ENCODE measurements at places on chromosomes 16 and 17.
A peak's percentile ranks its signal among the peaks of the same experiment; 100 is the strongest.

DNA sequence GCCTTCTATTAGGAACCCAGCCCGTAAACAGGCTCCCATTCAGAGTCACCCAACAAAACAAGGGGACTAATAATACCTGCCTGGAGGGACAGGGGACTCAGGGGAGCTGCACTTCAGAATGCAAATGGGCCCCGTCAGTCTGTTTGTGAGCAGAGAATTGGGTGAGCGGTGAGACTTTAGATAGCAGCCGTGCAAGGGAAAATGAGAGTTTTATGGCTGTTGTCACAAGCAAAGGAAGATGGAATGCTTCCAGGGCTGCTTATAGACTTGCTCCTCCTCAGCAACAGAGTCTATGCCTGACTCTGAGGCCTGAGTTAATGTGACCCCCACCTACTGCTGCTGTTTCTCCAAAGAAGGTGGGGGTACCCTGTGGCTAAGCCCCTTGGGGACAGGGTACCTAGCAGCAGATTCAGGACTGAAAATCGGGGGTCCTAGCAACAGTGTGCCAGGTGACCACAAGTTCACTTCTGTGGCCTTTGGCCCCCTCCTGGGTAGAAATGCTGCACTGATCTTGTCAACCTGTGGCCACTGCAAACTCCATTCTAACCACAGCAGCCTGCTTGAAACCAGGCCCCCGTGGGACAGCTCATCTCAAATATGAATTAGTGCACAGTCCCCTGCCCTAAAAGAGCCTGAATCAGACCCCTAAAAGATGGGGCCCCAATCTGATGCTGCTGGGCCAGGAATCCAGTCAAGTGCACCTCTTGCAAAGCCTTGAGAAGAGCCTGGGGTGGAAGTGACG is 126.4 kb downstream of the C16orf78 start:
- DNase-seq, result no peak

GRCh38 chr17:35764123-35764991 is 3.7 kb downstream of the C17orf50 start:
- DNase-seq, result peak; percentile 87

GRCh38 chr17:19248151-19248927 is 11.2 kb downstream of the EPN2 start:
- no peak for DNase-seq

- no peak for DNase-seq
Observed at GRCh38 chr17:20120836-20121235, 111.7 kb downstream of the SPECC1 start.

DNA sequence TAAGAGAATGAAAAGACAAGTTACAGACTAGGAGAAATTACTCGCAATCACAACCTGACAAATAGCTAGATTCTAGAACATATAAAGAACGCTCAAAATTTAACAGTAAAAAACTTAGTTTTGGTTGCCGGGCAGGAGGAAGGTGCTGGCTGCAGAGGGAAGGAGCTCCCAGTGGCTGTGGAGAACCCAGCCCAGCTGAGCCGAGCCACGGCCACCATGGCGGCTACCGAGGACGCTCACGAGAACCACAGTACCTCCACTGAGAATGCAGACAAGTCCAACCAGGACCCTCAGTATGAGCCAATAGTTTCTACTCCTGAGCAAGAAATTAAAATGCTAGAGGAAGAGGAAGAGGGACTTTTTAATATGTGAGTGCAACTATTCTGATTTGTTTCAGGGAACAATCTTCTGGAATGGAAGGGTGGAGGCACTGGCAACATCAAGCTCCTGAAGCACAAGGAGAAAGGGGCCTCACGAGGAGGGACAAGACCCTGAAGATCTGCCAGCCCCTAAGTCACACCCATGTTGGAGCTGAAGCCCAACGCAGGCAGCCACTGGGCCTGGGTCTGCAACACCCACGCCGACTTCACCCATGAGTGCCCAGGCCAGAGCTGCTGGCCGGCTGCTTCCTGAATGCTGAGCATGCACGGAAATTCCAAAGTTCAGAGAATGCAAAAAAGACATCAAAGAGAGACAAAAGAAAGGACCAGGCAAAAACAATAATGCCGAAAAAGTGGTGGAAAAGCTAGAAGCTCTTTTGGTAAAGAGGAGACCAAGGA is 55.0 kb downstream of the DNAH17 start:
- no peak for DNase-seq

GRCh38 chr16:26050472-26050871 is 358.7 kb downstream of the HS3ST4 start:
- DNase-seq, result no peak

- no peak for DNase-seq
Observed at GRCh38 chr16:10297341-10298006, 88.4 kb upstream of the ATF7IP2 start.

- no peak for DNase-seq
Observed at GRCh38 chr17:30148376-30148775, 31.8 kb downstream of the NSRP1 start.

DNA sequence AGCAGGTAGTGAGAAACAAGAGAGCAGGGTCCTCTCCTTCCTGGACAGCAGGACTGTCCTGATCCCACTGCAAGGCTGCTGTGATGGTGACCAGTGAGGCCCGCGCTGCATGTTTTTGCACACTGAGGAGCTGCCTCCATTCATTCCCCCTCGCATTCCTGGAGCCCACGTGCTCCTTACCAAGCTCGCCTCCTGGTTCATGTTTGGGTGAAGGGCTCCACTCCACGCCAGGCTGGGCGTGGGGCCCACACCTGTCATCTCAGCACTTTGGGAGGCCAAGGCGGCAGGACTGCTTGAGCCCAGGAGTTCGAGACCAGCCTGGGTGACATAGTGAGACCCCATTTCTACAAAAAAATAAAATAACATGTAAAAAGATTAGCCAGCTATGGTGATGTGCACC is 15.4 kb upstream of the FASN start:
- DNase-seq, result no peak

All from stimulated activated CD4-positive, alpha-beta T cell treated with anti-CD3 and anti-CD28 coated beads, Interleukin-4, amount 100 ng/mL, for 24 hours (primary cell).